Vagina (tissue), 2 donors: ENCODE measurements at places on chromosomes 3 and 15.

GRCh38 chr3:3729261-3729660 lies 70.0 kb upstream of the LRRN1 start:
- DNase-seq: no peak

DNA sequence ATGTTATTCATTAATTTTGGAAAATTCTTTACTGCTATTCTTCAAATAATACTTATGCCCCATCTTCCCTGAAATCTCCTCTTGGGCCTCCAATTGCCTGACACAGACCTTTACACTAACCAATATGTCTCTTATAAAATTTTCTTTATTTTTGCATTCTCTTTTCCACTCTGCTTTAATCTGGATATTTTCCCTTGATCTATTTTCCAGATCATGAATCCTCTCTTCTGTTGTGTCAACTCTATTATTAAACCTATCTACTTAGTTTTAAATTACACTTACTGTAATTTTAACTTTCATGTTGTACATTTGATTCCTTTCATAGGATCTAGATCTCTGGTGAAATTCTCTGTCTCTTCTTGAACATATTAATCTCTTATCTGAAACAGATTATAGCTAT lies 278.7 kb downstream of the FHIT start:
- DNase-seq: no peak

GRCh38 chr3:15477951-15478639 lies 43.4 kb downstream of the COLQ start:
- DNase-seq: no peak

GRCh38 chr15:78408961-78409360 lies 29.1 kb upstream of the IREB2 start:
- no peak for DNase-seq

DNA sequence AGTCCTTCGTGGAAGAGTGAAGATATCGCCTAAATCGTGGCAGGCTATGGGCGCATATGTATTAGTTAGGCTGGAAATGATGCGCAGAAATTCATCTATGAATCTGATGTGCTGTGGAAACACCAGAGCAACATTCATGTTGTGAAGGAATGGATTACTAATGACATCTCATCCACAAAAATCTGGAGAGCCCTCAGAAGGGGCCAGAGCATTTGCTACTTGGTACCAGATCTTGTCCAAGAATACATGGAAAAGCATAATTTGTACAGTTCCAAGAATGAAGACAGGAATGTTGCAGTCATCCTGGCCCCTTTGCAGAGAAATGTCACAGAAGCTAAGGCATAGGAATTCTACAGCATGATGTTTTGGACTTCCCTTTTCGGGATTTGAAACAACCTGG lies 38.4 kb upstream of the FOXB1 start:
- no peak for DNase-seq

- no peak for DNase-seq
These were observed 29.5 kb upstream of the ULK4 start for GRCh38 chr3:41991437-41991836.

- no peak for DNase-seq
These were observed 571.5 kb upstream of the PPP2R3A start for GRCh38 chr3:135393898-135394525.

GRCh38 chr15:73632670-73633058 lies 525 bp downstream of the NPTN start:
- DNase-seq: no peak
